NCI-H1694 (cell line): ENCODE measurements at places on chromosomes 5 and 9.
A peak's percentile ranks its signal among the peaks of the same experiment; 100 is the strongest.

- no peak for DNase-seq
Measured at GRCh38 chr5:172143875-172144274, 44.1 kb downstream of the STK10 start.

GRCh38 chr5:160198841-160199409 lies 30.4 kb upstream of the FABP6 start:
- DNase-seq = no peak

DNA sequence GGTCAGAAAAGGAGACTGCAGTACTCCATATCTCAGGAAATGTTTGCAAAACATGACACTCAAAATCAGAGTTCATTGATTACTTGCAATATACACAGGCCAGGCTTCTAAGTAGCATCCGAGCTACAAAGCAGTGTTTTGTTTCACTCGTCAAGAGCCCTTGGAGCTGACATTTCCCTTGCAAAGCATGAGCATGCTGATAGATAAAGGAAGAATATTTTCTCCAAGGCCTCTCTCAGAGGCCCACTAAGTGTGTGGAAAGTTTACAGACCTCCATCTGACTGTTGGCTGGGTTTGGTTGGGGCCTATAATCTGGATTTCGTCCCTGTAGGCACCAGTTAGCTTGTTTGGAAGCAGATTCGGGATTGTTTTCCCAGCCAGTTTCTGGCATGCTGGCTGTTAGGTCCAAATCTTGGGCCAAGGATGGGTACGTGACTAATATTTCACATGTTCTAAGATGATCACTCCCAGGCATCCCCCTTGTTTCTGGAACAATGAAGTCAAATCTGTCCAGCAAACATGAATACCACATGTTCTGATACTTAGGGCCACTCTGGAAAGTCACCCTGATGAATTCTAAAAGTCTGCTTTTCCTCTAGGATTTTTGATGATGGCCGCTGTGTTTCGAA lies 161.3 kb downstream of the RFK start:
- no peak for DNase-seq

- DNase-seq = no peak
Measured at GRCh38 chr9:13447843-13448422, 168.4 kb upstream of the MPDZ start.

DNA sequence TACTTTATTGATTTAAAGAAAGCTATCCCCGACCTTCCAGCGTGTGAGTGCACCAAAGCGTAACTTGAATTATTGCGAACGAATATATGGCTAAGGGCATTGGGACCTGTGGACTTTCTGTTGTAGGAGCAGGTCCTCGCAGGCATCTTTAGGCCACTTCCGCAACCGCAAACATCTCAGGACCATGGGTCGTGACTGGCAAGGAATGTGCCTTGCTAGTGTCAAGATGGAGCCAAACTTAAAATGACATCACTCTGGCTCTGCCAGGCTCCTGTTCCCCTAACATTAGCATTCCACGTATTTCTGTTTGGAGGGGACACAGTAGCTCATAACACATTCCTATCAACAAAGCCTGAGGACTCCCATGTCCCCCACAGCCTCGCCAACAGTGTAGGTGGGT lies 44.1 kb upstream of the OLFM1 start:
- DNase-seq = no peak

DNA sequence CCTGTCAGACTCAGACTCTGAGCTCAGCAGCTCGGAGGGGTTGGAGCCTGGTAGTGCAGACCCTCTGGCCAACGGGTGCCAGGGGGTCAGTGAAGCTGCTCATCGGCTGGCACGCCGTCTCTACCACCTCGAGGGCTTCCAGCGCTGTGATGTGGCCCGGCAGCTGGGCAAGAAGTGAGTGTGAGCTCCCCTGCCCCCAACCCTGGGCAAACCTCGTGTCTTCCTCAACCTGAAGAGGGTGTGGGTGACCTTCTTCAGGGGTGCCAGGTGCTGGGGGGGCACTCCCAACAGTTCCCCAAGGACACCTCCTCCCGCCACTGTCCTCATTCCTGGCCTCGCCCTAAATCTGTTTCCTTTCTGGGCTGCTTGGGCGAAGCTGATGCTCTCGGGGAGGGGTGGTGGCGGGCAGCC lies 18.6 kb downstream of the PSD2 start:
- no peak for DNase-seq

- DNase-seq = no peak
Measured at GRCh38 chr5:101346447-101346846, 443.4 kb upstream of the ST8SIA4 start.

- DNase-seq = no peak
Measured at GRCh38 chr5:119484884-119485283, 32.6 kb downstream of the HSD17B4 start.

GRCh38 chr9:86580688-86581087 lies 226.5 kb upstream of the TUT7 start:
- no peak for DNase-seq

GRCh38 chr5:125422342-125422741 lies 675.9 kb upstream of the ZNF608 start:
- no peak for DNase-seq

- DNase-seq = no peak
Measured at GRCh38 chr9:4530375-4530774, 40.1 kb downstream of the SLC1A1 start.

DNA sequence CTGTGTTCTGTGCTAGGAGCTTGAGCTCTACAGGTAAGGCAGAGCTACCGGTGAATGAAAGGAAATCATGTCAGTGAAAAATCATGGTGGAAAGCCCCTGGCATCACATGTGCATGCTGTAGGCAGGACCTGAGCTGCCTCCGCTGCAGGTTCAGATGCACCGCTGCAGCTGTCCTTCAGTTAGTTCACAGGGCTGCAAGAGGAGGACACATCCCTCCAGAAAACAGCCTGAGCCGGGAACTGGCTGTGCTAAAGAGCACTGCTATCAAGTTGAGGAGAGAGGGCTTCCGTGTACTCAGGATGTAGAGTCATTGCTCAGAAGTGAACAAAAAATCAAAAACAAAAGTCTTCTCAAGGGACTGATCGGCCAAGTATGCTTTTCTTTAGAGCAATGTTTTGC lies 138.6 kb downstream of the ERCC6L2 start:
- no peak for DNase-seq

GRCh38 chr5:150261231-150261630 lies 28.3 kb downstream of the CAMK2A start:
- DNase-seq = no peak

GRCh38 chr5:177083357-177083756 lies 3.4 kb upstream of the FGFR4 start:
- DNase-seq = no peak

DNA sequence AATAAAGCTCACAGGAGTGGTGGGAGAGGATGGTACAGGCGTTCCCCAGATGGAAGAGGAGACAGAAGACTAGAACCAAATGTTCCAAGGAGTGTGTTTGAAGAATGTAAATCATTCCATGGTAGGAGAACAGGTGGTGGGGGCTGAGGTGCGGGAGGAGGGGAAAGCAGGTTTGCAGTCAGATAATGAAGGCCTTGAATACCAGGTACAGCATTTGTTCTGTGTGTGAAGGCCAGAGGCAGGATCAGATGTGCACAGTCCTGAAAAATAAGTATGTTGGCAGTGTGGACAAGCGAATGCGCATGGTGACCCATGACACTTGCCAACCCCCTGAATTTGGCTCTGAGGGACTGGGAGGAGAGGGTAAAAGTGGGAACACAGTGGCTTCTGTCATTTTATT lies 59.9 kb upstream of the ALDH1B1 start:
- no peak for DNase-seq

GRCh38 chr5:54159153-54159892 lies 151.1 kb downstream of the ARL15 start:
- no peak for DNase-seq

DNA sequence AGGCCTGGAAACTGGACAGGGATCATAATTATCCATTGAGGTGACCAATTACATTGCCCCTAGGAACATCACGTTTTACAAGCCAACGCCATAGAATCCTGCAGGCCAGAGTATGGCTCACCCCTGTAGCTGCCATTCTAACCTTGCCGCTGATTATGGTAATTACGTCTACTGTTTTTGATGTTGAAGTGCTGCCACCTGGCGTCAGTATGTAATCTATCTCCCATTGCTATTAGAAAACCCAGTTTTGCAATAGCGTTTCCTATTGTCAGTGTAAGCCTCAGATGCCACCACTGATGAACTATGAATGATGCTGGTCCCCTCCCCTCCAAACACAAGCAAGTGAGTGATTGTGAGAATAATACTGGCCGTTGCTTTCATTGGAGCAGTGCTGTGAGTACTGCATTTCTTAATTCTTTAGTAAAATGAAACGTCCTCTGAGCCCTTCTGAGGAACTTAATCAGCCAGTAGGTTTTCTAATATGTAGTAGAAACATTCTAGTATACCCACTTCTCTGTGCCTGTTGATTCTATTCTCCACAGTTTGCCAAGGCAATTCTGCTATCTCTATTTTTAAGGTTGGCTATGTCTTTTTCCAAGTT lies 100.5 kb upstream of the NMUR2 start:
- peak; percentile 45 for DNase-seq

- no peak for DNase-seq
Measured at GRCh38 chr9:108845947-108846346, 9.8 kb downstream of the ACTL7B start.

DNA sequence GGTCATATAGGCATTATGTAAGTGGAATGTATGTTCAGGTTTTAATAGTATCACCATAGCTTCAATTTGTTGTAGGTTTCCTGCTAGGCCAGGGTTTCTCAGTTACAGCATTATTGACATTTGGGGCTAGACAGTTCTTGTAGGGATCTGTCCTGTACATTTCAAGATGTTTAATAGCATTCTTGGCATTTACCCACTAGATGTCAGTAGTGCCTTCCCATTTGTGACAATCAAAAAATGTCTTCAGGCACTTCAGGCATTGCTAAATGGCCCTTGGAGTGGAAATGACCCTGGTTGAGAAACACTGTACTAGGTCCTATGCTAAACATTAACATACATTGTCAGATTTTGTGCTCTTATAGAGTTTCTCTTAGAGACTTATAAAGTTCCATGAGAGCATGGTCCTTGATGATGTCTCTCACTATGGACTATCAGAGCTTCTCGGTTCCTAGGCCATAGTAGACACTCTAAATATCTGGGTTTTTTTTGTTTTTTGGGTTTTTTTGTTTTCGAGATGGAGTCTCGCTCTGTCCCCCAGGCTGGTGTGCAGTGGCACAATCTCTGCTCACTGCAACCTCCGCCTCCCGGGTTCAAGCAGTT lies 1.4 kb downstream of the KIF20A start:
- peak; percentile 56 for DNase-seq

- no peak for DNase-seq
Measured at GRCh38 chr5:40484495-40484894, 195.2 kb upstream of the PTGER4 start.

- no peak for DNase-seq
Measured at GRCh38 chr9:125739436-125739835, 7.7 kb upstream of the PBX3 start.

- no peak for DNase-seq
Measured at GRCh38 chr9:37408933-37409710, 13.4 kb upstream of the GRHPR start.
